NCI-H1105 treated with DMSO at 0.1 percent for 48 hours (cell line): ENCODE measurements at places on chromosomes 1 and 21.

GRCh38 chr1:117188816-117189437 lies 21.8 kb downstream of the VTCN1 start:
- no peak for DNase-seq

GRCh38 chr1:238088560-238089290 lies 198.0 kb upstream of the ZP4 start:
- peak; percentile 16 for DNase-seq

DNA sequence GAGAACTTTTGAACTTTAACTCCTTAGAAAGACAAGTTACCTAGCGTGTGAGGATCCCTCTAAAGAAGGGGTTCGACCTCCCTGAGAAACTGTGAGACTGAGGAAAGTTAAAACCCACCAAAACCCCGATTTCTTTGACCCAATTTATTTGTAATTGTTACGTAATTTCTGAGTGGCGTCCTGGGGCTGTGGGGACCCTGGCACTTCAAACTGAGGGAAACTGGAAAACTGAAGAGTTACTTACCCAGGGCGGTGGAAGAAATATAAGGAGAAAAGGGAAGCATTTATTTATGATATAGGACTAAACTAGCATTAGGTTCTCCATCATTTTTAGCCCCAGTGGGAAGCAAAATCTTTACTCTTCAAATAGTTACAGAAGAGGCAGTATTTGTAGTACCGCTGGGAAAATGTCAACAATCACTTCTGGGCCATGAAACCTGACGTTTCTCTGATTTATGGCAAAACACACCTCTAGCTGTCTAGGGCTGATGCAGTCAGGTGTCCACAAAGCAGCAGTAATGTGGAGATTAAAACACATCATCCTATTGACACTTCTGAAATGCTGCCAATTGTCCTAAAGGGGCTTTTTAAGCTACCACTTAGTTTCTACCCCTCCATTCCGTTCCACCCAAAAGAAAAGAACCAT lies 430 bp downstream of the S100B start:
- DNase-seq, result no peak

GRCh38 chr21:36134803-36135390 lies at the start of gene CBR3:
CBR3 (plus strand) TSS chr21:36135079; CDS start chr21:36135193, 114 bp downstream.
- DNase-seq, result no peak

- no peak for DNase-seq
Measured at GRCh38 chr1:203307641-203308126, 2.4 kb downstream of the BTG2 start.

GRCh38 chr1:31099293-31100032 lies 33.9 kb upstream of the PUM1 start:
- DNase-seq, result no peak

- no peak for DNase-seq
Measured at GRCh38 chr1:204931768-204932572, 61.3 kb downstream of the NFASC start.

- DNase-seq, result no peak
Measured at GRCh38 chr1:187763976-187764375, 935.2 kb downstream of the PLA2G4A start.

GRCh38 chr1:226674892-226675714 lies 64.0 kb downstream of the ITPKB start:
- DNase-seq, result no peak

DNA sequence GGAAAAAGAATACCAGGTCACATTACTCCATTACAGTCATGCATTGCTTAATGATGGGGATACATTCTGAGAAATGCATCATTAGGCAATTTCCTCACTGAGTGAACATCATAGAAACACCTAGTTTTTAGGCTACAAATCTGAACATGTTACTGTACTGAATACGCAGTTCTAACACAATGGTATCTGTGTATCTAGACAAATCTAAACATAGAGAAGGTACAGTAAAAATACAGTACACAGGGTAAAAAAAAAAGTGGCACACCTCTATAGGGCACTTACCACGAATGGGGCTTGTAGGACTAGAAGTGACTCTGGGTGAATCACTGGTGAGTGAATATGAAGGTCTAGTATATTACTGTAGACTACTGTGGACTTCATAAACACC lies 115.7 kb downstream of the AKT3 start:
- no peak for DNase-seq

DNA sequence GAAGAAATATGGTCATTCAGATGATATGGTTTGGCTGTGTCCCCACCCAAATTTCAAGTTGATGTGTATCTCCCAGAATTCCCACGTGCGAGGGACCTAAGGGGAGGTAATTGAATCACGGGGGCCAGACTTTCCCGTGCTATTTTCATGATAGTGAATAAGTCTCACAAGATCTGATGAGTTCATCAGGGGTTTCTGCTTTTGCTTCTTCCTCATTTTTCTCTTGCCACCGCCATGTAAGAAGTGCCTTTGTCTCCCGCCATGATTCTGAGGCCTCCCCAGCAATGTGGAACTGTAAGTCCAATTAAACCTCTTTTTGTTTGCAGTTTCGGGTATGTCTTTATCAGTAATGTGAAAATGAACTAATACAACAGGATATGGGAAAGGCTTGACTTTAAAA lies 1.4 kb upstream of the DPM3 start:
- no peak for DNase-seq

- no peak for DNase-seq
Measured at GRCh38 chr1:3988431-3988830, 88.4 kb upstream of the C1orf174 start.

DNA sequence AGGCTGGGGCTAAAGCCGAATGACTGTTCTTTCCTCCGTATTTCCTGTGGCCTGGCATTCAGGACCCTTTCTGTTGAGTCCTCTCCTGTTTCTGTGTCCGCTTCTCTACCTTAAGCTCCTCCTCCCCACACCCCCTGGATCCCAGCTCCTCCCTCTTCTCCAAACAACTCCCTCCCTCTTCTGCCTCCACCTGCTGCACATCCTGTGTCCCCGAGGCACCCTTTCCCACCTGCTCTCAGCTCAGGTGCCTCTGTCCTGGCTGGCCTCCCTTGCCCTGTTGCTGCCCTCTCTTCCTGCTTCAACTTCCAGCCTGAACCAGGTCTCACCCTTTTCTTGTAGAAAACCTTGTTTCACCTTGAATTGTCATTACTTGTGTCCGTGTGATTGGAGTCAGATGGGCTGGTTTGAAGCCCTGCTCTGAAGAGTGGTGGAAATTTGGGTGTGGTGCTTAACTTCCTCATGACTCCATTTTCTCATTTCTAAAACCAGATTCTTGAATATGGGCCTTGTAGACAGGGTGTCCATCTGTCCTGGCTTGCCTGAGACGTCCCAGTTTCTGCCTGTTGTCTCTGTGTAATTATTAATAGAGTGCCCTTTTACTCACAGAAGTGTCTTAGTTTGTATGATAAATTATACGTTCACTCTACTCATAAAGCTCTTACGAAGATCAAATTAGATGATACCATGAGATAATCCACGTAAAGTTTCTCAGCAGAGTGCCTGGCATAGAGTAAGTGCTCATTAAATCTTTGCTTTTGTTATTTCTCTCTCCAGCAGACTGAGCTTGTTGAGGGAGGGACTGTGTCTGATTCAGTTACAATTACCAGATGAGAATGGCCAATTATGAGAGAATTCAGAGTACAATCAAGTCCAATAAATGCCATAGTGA lies 58.9 kb upstream of the TRABD2B start:
- no peak for DNase-seq

DNA sequence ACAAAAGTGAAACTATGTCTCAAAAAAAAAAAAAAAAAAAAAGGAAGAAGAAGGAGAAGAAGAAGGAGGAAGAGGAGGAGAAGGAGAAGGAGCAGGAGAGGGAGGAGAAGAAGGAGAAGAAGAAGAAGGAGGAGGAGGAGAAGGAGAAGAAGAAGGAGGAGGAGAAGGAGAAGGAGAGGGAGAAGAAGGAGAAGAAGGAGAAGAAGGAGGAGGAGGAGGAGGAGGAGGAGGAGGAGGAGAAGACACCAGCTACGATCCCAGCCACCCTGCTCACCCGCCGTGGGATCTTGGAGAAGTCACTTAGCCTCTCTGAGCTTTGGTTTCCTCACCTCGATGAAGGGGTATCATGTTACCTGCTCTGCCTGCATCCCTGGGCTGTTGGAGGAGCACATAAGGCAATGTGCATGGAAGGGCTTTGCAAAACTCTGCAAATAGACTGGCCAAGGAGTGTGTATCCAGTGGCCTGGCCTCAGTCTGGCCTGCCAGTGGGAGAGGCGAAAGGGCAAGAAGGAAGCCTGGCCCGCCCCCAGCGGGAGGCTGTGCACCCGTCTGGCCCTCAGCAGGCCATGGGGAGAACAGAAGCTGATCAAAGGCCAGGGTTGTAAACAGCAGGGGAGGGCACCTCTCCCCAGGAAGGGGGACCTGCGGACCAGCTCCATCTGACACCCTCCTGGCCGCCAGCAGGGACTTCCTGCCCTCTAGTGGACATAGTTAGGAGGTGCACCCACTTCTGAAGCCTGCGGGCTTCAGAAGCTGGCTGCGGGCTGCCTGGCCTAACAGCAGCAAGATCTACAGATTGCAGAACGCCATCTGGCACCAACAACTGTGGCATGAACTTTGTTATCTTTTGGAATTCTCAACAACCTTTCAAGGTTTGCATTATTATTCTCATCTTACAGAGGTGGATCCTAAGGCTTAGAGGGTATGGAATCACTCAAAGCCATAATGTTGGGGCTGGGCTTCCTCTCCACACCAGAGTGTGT lies 19.2 kb upstream of the CDK18 start:
- peak; percentile 72 for DNase-seq

DNA sequence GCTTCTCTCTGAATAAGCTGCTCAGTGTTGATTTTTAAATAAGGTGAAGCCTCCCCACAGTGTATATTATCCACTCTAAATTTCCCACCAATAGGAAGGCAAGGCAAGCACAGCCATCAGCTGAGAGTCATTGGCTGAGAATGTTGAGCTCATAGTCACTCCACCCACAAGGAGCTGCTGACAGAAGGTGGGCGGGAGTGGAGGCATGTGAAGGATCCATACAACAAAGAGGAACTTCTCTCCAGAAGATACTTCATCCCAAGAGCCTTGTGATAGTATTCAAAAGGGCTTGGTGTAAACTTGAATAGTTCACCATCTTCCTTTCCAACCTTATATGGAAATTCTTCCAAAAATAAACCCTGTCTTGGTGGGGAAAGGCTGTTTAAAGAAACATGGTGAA lies 42.8 kb downstream of the SAMD13 start:
- DNase-seq, result no peak

GRCh38 chr21:45248301-45248892 lies 39.3 kb downstream of the POFUT2 start:
- DNase-seq, result no peak

- peak; percentile 78 for DNase-seq
Measured at GRCh38 chr1:16078925-16079656, 5.6 kb upstream of the FAM131C start.

DNA sequence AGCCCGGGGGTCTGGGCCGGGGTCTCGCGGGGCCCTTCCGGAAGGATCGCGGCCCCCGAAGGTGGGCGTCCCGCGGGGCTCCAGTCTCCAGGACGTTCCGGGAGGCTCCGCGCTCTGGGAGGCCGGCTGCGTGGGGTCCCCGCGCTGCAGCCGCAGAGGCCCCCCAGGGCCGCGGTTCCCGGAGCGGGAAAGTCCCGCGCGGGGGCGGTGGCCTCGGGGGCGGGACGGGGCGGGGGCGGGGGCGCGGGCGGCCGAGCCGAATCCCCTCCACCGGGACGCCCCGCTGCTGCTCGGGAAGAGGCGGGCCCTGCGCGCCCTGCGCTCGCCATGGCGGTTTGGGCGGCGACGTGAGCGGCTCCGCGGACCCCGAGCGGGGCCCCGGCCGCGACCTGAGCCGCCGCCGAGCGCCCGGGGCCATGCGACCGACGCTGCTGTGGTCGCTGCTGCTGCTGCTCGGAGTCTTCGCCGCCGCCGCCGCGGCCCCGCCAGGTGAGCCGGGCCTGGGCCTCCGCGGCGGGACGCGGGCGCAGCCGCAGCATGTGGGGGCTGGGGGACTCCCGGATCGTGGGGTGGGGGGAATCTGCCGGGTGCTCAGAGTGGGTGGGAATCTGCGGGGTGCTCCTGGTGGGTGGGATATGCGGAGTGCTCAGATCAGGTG lies at the start of gene IFNGR2:
Gene IFNGR2, plus strand, starts transcription at position 286 of the 658 bp plus-strand sequence. Its CDS starts 131 bp downstream, at position 417.
- peak; percentile 9 for DNase-seq

GRCh38 chr1:15808955-15809354 lies 1.5 kb upstream of the UQCRHL start:
- DNase-seq, result no peak

GRCh38 chr1:6434186-6434585 lies 9.6 kb downstream of the ESPN start:
- no peak for DNase-seq

DNA sequence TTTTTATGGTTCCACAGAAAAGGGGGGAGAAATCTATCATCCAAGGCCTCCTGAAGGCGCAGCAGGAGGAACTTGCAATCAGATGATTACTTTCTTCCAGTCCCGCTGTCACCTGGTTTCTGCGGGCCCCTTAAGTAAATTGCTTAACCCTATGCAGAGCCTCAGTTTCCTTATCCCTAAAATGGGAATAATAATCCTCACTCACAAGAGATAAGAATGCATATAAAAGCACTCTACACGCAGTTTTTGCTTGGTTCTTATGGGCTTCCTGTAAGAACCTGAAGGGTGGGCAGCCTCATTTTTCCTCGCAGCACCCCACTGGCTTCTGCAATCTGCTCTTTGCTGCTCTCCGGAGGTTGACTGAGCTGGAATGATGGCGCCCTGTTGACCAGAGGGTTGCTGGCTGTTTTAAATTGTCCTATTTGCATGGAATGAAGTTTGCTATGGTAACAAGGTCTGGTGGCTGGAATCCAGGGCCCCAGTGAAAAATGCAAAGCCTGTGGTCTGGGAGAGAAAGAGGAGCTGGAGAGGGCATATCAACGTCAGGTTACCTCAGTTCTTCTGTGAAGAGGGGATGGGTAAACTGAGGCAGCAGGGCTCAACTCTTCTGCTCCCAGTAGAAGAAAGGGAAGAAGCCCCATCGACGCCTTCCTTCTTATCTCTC lies 1.0 kb upstream of the KAZN start:
- DNase-seq, result no peak

DNA sequence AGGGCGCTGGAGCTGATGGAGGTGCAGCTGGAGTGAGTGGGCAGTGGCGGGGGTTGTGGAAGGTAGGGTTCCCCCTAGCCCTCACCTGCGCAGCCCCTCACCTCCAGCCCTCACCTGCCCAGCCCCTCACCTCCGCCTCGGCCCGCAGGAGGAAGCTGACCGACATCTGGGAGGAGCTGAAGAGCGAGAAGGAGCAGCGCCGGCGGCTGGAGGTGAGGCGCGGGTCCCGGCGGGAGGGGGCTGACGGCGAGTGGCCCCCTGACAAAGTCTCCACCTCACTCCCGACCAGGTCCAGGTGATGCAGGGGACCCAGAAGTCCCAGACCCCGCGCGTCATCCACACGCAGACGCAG lies 2.7 kb downstream of the EVA1B start:
- no peak for DNase-seq

- DNase-seq, result no peak
Measured at GRCh38 chr1:88288571-88288970, 395.5 kb upstream of the PKN2 start.

GRCh38 chr1:80799457-80799856 lies 1001.3 kb upstream of the ADGRL2 start:
- DNase-seq, result no peak

- no peak for DNase-seq
Measured at GRCh38 chr1:238176441-238176840, 285.7 kb upstream of the ZP4 start.
